ENCODE measurements at places on chromosomes 6 and 20. TPM values are rescaled to one million over a fixed set of nuclear protein-coding genes. Genes with fewer than 3 reads are reported as not detected.

- no peaks in the 10 kb centered on the region for H3K4me1 ChIP-seq
- no peak overlapping the region for H3K4me3 ChIP-seq
- H3K27me3 ChIP-seq, result no peaks in the 10 kb centered on the region
- H3K36me3 ChIP-seq, result peaks cover 8% of the 10 kb centered on the region
- H3K27ac ChIP-seq, result no peak overlapping the region
Observed at GRCh38 chr20:32792731-32793458, 26.9 kb upstream of the MAPRE1 start.

- peaks cover 8% of the 10 kb centered on the region for H3K4me1 ChIP-seq
- no peak for DNase-seq
- no peaks in the 10 kb centered on the region for H3K36me3 ChIP-seq
- no peak overlapping the region for H3K27ac ChIP-seq
- peak overlapping the region; percentile 69 for H3K4me3 ChIP-seq
- no peaks in the 10 kb centered on the region for H3K27me3 ChIP-seq
Observed at GRCh38 chr6:149925253-149925973, 2.5 kb upstream of the RAET1G start.

- H3K36me3 ChIP-seq, result no peaks in the 10 kb centered on the region
- H3K27me3 ChIP-seq, result no peaks in the 10 kb centered on the region
- H3K4me3 ChIP-seq, result no peak overlapping the region
- DNase-seq, result peak; percentile 64
- peaks cover 28% of the 10 kb centered on the region for H3K4me1 ChIP-seq
Observed at GRCh38 chr20:24672181-24672880, 202.9 kb downstream of the SYNDIG1 start.

GRCh38 chr6:111530218-111530617, 47.2 kb upstream of the REV3L start:
- no peaks in the 10 kb centered on the region for H3K27me3 ChIP-seq
- H3K27ac ChIP-seq, result no peak overlapping the region
- no peak overlapping the region for H3K4me3 ChIP-seq
- H3K36me3 ChIP-seq, result no peaks in the 10 kb centered on the region
- no peak for DNase-seq

- no peak overlapping the region for H3K27ac ChIP-seq
- H3K4me1 ChIP-seq, result peaks cover 18% of the 10 kb centered on the region
- no peaks in the 10 kb centered on the region for H3K36me3 ChIP-seq
- peak overlapping the region; percentile 77 for H3K4me3 ChIP-seq
- DNase-seq, result peak; percentile 13
Observed at GRCh38 chr20:63572788-63573646, 1.0 kb downstream of the HELZ2 start.

PHACTR3 gene
- 26.4 TPM for total RNA-seq

COL12A1 gene
- 24.2 TPM for total RNA-seq

CALHM4 gene
- total RNA-seq, result not detected

SYNCRIP gene
- 63.8 TPM for total RNA-seq

XKR7 gene
- not detected for total RNA-seq

RHAG gene
- total RNA-seq, result not detected

EHMT2 gene
- 74.5 TPM for total RNA-seq
